ENCODE measurements at places on chromosomes 2 and 18. TPM values are rescaled to one million over a fixed set of nuclear protein-coding genes. Genes with fewer than 3 reads are reported as not detected.

The SCN7A gene
- total RNA-seq: 1.6 TPM

The SULT1C2 gene
- total RNA-seq: 0.62 TPM

The STK36 gene
- total RNA-seq: 20.9 TPM

The CREB1 gene
- 130 TPM for total RNA-seq

The STEAP3 gene
- total RNA-seq: not detected

The FASTKD1 gene
- 81.6 TPM for total RNA-seq

The MAP3K20 gene
- total RNA-seq: 14.2 TPM

The GKN1 gene
- total RNA-seq: not detected

The BABAM2 gene
- total RNA-seq: 13.4 TPM

The ARHGAP15 gene
- 14.2 TPM for total RNA-seq

The WDR7 gene
- total RNA-seq: 132 TPM

The CCDC68 gene
- 0.62 TPM for total RNA-seq

The AQP4 gene
- total RNA-seq: 138 TPM

The CIB4 gene
- total RNA-seq: not detected

The CAPN14 gene
- total RNA-seq: 1.4 TPM

The SEC11C gene
- total RNA-seq: 56.0 TPM

The TMEM163 gene
- total RNA-seq: 14.3 TPM

The ZNF385B gene
- total RNA-seq: 18.4 TPM

The PCARE gene
- total RNA-seq: under 0.01 TPM

The ACMSD gene
- total RNA-seq: not detected

The FBXO36 gene
- total RNA-seq: 6.2 TPM

The MYCN gene
- 75.5 TPM for total RNA-seq

Measured in occipital lobe (tissue), 3 donors.